ENCODE measurements at places on chromosomes 6 and 20.

- no peak for DNase-seq
These were observed 11.4 kb upstream of the TAF8 start for GRCh38 chr6:42038811-42039408.

GRCh38 chr6:129732542-129732941 is 22.6 kb upstream of the ARHGAP18 start:
- DNase-seq = no peak

- DNase-seq = peak; percentile 68
These were observed 10.1 kb downstream of the EZR start for GRCh38 chr6:158808941-158809678.

- no peak for DNase-seq
These were observed 43.6 kb upstream of the IYD start for GRCh38 chr6:150325066-150325772.

DNA sequence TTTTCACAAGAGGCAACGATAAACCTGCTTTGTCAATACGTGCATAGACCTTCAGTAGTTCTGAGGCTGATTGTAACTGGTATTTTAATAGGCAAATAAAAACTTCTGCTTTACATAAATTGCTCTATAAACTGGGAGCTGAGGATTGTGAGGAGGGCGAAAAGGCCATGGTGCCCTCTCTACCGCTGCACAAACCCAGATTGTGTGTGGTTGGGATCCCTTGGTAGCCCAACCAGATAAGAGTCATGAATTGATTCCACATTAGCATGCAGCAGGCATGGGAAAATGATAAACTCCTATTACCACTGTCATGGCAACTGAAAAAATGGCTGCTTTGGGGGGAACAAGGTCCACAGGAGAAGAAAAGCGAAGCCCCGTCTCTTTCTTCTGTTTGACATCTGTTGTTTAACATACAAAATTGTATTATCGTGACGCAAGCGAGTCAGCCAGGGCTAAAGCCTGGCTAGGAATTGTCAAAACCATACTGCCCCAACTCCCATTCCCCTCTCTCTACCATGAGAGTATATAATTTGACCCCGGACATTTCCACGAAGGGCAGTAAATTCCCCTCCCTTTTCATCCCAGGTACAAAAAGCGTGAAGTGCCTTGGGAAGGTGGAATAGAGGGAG is 157.8 kb upstream of the SALL4 start:
- DNase-seq = no peak

GRCh38 chr6:15505463-15505918 is 157.3 kb downstream of the DTNBP1 start:
- DNase-seq = no peak

DNA sequence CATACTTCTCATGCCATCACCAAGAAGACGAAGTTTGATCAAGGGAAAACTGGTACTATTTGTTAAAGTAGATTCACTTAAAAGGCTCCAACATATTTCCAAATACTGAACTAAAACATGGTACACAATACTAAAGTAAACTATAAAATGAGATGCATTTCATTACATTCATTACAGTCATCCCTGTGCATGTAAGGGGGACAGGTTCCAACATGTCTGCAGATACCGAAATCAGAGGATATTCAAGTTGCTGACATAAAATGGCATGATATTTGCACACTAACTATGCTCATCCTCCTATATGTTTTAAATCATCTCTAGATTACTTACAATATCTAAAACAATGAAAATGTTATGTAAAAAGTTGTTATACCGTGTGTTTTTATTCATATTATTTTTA is 893.9 kb upstream of the MANEA start:
- no peak for DNase-seq

- no peak for DNase-seq
These were observed 27.3 kb downstream of the ZNF391 start for GRCh38 chr6:27415898-27416297.

DNA sequence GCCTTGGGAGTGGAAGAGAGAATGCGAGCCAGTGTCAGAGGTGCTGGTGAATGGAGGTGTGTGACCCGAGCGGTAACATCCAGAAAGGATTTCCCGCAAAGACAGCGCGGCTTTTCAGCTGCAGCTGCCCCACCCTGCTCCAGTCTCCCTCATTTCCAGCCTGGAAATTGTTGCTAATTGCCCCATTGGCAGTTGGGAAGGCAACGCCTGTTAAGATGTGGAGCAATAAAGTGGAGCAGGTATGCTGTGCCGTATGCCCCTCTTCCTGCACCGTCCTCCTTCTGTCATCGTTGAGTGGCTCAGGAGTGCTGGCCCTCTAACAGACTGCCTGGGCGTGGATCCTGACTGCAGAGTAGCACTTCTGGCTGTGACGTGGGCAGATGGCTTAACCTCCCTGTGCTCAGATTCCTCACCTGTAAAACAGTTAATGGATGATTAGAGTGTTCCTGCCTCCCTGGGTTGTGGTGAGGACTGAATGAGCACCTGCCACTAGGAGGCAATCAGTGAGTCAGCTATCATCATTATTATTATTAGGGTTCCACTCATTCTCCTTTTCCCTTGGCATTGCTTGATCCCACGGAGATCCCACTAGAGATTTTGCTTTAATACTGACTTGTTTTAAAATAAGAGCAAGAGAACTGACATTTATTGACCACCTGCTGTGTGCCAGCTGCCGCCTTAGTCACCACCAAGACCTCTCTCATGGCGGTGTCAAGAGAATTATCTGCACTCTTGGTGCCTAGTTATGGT is 11.7 kb downstream of the ARFGEF2 start:
- DNase-seq = no peak

GRCh38 chr6:166595061-166595780 is 8.7 kb upstream of the RAMACL start:
- DNase-seq = no peak

DNA sequence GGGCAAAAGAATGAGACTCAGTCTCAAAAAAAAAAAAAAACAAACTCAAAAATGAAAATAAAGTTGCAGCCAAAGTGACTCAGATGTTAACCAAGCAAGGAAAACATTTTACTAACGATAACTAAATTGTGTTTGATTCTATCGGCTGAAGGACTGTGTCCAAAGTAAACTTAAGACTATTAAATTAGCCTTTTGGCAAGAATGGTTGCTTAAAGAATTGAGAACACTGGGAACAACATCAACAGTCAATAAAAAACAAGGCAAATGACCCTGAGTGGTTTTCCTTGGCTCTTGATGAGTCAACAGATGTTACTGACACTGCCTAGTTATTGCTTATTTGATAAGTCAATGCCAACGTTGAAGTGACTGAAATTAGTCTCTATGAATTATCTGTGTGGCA is 36.7 kb downstream of the POU3F2 start:
- DNase-seq = no peak

DNA sequence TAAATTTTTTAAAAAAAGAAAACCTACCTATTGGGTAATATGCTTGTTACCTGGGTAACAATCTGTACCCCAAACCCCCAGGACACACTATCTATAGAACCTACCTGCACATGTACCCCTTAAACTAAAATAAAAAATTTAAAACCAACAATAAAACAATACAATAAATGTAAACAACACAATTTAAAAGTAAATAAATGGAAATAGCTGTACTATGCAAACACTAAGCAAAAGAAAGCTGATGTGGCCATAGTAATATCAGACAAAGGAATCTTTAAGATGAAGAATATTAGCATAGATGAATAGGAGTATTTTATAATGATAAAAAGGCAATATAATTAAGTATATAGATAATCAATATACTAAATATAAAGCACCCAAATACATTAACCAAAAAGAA is 50.3 kb downstream of the ROS1 start:
- no peak for DNase-seq
